ENCODE measurements at places on chromosomes 1 and 21. TPM values are rescaled to one million over a fixed set of nuclear protein-coding genes. Genes with fewer than 3 reads are reported as not detected.

DNA sequence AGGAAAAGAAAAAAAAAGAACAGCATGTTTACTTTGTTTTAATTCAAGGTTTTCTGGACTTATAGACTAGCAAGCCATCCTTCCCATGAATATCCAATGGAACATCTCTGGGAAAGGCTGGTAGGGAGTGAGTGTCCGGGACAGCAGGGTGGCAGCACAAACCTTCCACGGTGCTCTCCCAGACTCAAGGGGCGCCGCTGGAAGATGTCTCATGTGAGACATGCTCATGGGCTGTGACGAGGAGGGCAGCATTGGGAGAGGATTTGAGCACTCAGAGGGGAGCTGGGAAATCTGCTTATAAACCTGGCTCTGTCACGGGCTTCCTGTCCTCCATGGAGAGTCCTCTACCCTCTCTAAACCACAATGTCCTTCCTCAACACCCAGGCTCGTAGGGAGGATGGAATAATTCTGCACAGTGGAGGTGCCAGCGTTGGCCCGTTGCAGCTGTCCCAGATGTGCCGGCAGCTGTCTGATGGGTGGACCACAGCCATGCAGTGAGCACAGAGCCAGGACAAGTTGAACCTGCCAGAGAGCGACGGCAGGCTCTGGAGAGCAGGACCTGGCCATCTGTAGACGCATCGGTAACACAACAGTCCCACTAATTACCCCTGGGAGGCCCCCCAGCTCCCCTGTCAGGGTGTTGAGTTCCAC is 100.1 kb upstream of the IGSF21 start:
- no peak overlapping the region for H3K4me3 ChIP-seq
- no peaks in the 10 kb centered on the region for H3K36me3 ChIP-seq
- no peak for DNase-seq

DNA sequence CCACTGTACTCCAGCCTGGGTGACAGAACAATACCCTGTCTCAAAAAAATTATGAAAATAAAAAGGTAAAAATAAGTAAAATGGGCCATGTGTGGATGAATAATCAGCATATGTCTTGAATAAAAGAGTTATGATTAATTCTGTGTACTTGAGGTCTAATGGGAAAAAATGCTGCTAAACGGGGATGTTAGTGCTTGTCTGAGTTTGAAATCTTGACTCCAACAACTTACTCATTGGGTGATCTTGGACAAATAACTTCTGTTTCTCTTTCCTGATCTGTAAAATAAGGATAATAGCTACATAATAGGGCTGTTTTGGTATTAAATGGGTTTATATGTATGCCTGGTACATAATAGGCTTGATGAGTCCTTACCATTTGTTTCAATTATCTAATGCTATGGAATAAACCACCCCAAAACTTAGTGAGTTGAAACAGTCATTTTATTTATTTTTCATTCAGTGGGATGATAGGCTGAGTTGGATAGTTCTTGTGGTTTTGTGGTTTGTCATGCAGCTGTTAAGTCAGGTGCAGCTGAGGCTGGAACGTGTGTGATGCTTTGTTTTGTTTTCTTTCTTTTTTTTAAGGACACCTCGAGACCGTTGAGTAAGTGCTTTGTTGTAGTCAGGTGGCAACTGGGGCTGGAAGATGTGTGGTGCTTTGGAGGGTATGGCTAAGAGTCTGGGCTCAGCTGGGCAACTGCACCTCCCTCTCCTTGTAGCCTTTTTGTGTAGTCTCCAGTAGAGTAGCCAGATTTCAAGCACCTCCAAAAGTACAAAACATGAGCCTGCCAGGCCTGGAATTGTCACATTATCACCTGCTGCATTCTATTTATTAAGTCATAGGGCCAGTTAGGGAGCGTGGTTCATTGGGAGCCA is 4.9 kb downstream of the MDM4 start:
- DNase-seq = no peak
- H3K27ac ChIP-seq = peak overlapping the region; percentile 78
- H3K4me1 ChIP-seq = peaks cover 27% of the 10 kb centered on the region
- no peaks in the 10 kb centered on the region for H3K27me3 ChIP-seq
- H3K4me3 ChIP-seq = no peak overlapping the region
- H3K36me3 ChIP-seq = peaks cover 69% of the 10 kb centered on the region

DNA sequence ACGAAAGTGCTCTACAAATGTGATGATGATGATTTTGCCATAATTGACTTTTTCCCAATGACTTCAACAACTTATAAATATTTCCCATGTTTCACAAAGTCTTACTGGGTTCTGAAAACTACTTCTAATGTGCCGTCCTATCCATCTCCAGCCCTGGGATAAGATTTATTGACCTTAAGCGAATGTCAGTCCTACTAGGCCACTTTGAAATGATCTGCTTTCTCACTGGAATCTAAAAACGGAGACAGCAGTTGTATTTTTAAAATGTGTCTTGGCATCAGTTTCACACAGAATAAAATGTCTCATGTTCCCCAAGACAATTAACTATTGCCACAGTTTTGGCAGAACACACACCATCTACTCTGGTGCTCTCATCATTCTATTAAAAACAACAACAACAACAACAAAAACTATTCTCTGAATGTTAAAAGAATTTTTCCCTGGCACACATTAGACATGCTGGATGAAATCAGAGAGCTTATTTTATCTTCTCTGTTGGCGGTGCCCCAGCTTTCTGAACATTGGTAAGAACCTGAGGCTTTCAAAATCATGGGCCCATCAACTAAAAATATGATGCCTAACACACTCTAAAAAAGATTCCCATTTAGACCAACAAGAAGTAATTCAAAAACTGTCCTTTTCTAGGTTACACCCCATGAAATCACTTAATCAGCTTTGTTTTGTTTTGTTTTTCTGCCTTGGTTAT is 23.1 kb upstream of the DNASE2B start:
- H3K27ac ChIP-seq = no peak overlapping the region
- no peaks in the 10 kb centered on the region for H3K4me1 ChIP-seq
- H3K36me3 ChIP-seq = no peaks in the 10 kb centered on the region

GRCh38 chr1:160359559-160360226 is 7.2 kb upstream of the NHLH1 start:
- peaks cover 9% of the 10 kb centered on the region for H3K4me1 ChIP-seq
- no peak overlapping the region for H3K27ac ChIP-seq
- DNase-seq = no peak
- no peaks in the 10 kb centered on the region for H3K27me3 ChIP-seq

DNA sequence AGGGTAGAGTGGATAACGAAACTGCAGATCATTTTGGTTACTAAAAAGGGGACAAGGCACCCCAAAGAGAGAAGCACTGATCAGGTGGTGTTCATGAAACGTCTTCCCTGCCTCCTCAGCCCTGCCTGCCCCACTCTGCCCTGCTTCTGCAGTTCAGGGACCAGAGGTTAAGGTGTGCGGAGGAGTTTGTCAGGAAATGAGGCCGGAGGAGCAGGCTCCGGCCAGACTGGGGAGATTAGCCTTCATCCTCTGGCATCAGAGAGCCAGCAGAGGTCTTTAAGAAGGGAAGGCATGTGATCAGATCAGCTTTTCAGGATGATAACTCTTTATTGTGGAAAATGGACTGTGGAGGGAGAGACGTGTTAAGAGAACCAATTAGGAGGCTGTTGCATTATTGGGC is 291.9 kb upstream of the NR5A2 start:
- H3K4me3 ChIP-seq = no peak overlapping the region
- no peaks in the 10 kb centered on the region for H3K27me3 ChIP-seq
- no peak overlapping the region for H3K27ac ChIP-seq
- no peak for DNase-seq
- peaks cover 14% of the 10 kb centered on the region for H3K4me1 ChIP-seq

DNA sequence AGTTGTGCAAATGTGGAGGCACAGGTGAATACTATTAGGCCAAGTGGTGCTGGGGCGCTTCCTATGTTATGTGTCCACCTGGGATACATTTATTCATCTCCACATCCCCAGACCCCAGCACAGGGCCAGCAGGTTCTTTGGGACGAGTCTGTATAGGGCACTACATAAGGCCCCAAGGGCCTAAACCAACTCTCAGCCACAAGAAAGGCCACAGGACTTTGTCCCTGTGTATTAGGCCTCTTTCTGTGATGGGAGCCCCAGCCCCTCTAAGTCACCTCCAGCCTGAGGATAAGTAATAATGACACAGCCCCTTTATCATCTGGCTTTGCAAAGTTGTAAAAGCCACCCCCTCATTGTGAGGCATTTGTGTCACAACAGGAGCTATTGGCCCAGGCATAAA is 79.2 kb upstream of the CD1D start:
- H3K4me1 ChIP-seq = peaks cover 14% of the 10 kb centered on the region
- H3K4me3 ChIP-seq = no peak overlapping the region
- no peak overlapping the region for H3K27ac ChIP-seq
- H3K36me3 ChIP-seq = no peaks in the 10 kb centered on the region

- H3K27me3 ChIP-seq = no peaks in the 10 kb centered on the region
- no peak overlapping the region for H3K4me3 ChIP-seq
- H3K36me3 ChIP-seq = peaks cover 10% of the 10 kb centered on the region
- DNase-seq = no peak
- H3K4me1 ChIP-seq = no peaks in the 10 kb centered on the region
Observed at GRCh38 chr21:42981214-42981523, 6.8 kb downstream of the PKNOX1 start.

DNA sequence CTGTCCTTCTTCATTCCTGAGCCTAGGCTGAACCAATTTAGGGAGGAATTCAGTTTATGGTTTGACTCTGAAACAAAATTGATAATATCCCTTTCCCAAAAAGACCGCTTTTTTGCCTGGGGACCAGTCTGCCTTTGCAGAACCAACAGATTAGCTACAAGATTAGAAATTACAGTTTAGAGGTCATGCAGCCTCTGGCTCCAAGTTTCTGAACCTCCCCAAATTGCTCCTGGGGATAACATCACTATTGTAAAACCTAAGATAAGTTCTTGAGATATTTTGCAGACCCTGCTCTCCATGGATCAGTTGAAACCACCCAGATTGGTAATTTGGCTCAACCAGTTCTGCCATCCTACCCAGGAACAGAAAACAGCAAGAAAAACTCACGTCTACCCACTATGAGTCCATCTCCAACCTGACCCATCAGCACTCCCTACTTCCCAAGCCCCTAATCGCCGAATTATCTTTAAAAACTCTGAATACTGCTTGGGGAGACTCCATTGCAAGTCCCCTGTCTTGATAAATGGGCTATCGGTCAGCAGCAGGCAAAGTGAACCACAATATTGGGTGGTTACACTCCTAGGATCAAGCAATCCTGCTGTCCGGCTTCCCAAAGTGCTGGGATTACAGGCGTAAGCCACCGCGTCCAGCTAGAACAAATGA is 605 bp upstream of the RABGGTB start:
- peaks cover 51% of the 10 kb centered on the region for H3K36me3 ChIP-seq
- H3K4me1 ChIP-seq = peaks cover 15% of the 10 kb centered on the region
- DNase-seq = no peak
- peak overlapping the region; percentile 88 for H3K4me3 ChIP-seq

DNA sequence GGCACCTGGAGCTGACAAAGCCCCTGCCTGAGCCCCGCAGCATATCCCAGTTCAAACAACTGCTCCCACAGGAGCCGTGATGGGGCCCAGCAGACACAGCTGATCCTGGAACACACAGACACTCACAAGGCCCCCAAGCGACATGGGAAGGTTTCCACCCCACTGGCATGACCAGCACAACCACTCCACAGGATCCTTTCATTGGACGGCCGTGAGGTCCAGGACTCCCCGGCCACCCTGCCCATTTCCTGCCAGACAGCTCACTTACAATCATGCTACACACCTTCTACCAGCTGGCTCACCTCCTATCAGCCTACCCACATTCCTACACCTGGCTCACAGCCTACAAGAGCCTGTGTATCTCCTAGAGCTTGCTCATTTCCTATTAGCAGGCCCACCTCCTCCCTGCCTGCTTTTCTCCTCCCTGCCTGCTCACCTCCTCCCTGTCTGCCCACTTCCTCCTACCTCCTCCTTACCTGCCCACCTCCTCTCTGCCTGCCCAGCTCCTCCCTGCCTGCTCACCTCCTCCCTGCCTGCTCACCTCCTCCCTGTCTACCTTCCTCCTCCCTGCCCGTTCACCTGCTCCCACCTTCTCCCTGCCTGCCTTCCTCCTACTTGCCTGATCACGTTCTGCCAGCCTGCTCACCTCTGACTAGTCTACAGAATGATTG is 73.9 kb downstream of the MATN1 start:
- H3K36me3 ChIP-seq = peaks cover 14% of the 10 kb centered on the region
- peaks cover 20% of the 10 kb centered on the region for H3K27me3 ChIP-seq
- H3K4me3 ChIP-seq = no peak overlapping the region
- peak; percentile 70 for DNase-seq

PDC gene
- total RNA-seq = not detected

KLHDC8A gene
- total RNA-seq = not detected

CGN gene
- total RNA-seq = 113 TPM

NBPF6 gene
- total RNA-seq = not detected

LENEP gene
- 1.1 TPM for total RNA-seq
